Upper lobe of left lung (tissue), 6 donors: ENCODE measurements at places on chromosomes 11 and 22. TPM values are rescaled to one million over a fixed set of nuclear protein-coding genes. Genes with fewer than 3 reads are reported as not detected.

DNA sequence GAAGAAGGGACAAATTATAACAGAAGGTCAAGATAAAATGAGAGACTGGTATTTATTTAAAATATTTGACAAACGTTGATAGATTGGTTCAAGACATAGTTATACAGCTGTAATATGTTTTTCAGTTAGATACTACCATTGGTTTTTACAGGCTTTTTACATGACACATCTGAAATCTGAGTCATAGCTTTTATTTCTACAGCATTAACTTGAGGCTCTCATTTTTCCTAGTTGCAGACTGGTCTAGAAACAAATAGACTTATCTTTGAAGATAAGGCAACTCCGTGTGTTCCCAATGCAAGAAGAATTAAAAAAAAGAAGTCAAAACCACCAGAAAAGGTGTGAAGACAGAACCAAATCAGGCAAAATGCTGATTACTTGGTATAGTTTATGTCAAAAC lies 31.3 kb downstream of the CEP57 start:
- H3K27ac ChIP-seq = no peak overlapping the region
- no peak for DNase-seq
- peaks cover 11% of the 10 kb centered on the region for H3K36me3 ChIP-seq
- H3K27me3 ChIP-seq = no peaks in the 10 kb centered on the region
- no peak overlapping the region for H3K4me3 ChIP-seq
- no peaks in the 10 kb centered on the region for H3K4me1 ChIP-seq

DNA sequence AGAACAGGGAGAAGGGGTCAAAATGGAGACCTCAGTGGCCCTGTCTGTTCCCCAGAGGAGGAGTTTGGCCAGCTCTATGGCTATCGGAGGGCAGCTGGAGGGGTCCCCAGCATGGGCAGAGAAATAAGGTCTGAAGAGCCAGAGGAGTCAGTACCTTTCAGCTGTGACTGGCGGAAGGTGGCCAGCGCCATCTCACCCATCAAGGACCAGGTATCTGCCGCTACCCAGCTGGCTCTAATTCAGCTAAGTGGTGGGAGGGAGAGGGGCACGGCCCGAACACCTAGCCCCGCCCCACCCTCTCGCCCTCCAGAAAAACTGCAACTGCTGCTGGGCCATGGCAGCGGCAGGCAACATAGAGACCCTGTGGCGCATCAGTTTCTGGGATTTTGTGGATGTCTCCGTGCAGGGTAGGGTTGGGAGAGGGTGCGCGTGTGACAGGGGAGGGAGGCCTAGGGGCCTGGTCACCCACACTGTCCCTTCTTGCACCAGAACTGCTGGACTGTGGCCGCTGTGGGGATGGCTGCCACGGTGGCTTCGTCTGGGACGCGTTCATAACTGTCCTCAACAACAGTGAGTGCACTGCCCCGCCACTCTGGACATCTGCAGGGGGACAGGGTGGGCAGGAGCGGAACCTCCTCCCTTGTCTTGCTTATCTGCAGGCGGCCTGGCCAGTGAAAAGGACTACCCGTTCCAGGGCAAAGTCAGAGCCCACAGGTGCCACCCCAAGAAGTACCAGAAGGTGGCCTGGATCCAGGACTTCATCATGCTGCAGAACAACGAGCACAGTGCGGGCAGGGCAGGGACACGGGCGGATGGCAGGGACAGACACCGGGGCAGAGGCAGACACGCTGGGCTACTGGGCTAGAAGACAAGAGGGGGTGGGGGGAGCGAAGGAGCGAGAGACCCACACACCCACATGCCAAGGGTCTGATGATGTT lies 2.8 kb downstream of the CTSW start:
- H3K36me3 ChIP-seq = peaks cover 31% of the 10 kb centered on the region
- peak; percentile 63 for DNase-seq
- no peak overlapping the region for H3K27ac ChIP-seq
- no peaks in the 10 kb centered on the region for H3K27me3 ChIP-seq
- no peak overlapping the region for H3K4me3 ChIP-seq

GRCh38 chr22:26068571-26068970 lies 100.7 kb upstream of the SEZ6L start:
- no peak overlapping the region for H3K27ac ChIP-seq
- H3K27me3 ChIP-seq = no peaks in the 10 kb centered on the region
- no peak overlapping the region for H3K4me3 ChIP-seq
- DNase-seq = no peak
- no peaks in the 10 kb centered on the region for H3K4me1 ChIP-seq

GRCh38 chr22:24411256-24412004 lies 16.0 kb upstream of the ADORA2A start:
- peaks cover 53% of the 10 kb centered on the region for H3K36me3 ChIP-seq
- DNase-seq = no peak
- H3K4me1 ChIP-seq = peaks cover 24% of the 10 kb centered on the region
- no peaks in the 10 kb centered on the region for H3K27me3 ChIP-seq
- H3K27ac ChIP-seq = no peak overlapping the region

GRCh38 chr22:28268171-28268570 lies 349.1 kb upstream of the PITPNB start:
- H3K36me3 ChIP-seq = no peaks in the 10 kb centered on the region
- H3K27me3 ChIP-seq = no peaks in the 10 kb centered on the region
- H3K4me1 ChIP-seq = no peaks in the 10 kb centered on the region
- no peak for DNase-seq

DNA sequence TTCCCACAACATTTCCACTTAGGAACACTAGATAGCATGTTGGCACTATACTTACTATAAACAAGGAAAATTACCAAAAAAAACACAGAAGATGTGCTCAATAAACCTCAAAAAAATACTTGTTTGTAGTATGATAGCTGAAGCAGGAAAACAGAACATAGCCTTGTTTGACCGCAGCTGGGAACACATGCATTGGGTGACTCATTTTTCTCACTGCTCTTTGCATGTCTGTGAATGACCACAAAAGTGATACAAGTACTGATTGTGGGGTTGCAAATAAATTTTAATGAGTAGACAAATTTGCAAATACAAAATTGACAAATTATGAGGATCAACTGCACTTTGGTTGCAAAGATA lies 22.8 kb upstream of the GUCY1A2 start:
- DNase-seq = no peak
- H3K4me3 ChIP-seq = no peak overlapping the region
- no peaks in the 10 kb centered on the region for H3K36me3 ChIP-seq
- H3K27me3 ChIP-seq = no peaks in the 10 kb centered on the region

- H3K4me3 ChIP-seq = no peak overlapping the region
- no peak overlapping the region for H3K27ac ChIP-seq
- H3K4me1 ChIP-seq = no peaks in the 10 kb centered on the region
These were observed 19.0 kb upstream of the RASSF10 start for GRCh38 chr11:12990162-12990480.

GRCh38 chr11:90723475-90723874 lies 500.6 kb upstream of the CHORDC1 start:
- H3K27ac ChIP-seq = no peak overlapping the region
- H3K4me1 ChIP-seq = no peaks in the 10 kb centered on the region
- no peaks in the 10 kb centered on the region for H3K36me3 ChIP-seq
- no peak for DNase-seq

- no peak overlapping the region for H3K4me3 ChIP-seq
- H3K36me3 ChIP-seq = no peaks in the 10 kb centered on the region
- no peak for DNase-seq
- no peak overlapping the region for H3K27ac ChIP-seq
- no peaks in the 10 kb centered on the region for H3K4me1 ChIP-seq
- no peaks in the 10 kb centered on the region for H3K27me3 ChIP-seq
These were observed 6.5 kb downstream of the IGLL5 start for GRCh38 chr22:22893891-22894739.

DNA sequence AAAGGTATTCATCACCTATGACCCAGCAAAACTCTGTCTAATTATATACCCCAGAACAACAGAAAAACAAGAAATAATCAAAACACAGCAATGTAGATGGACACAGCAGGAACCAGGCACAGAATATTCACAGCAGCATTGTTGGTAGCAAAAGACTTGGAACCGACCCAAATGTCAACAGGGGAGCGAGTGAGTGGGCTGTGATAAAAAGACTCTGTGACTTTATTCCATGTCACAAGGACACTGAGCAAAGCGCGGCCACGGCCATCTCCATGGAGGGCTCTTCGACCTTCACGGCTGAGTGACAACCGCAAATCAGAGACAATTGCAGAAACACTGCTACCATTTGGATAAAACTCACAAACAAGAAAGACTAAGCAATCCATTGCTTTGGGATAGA lies 1373.1 kb downstream of the TBC1D22A start:
- H3K4me1 ChIP-seq = no peaks in the 10 kb centered on the region
- H3K4me3 ChIP-seq = no peak overlapping the region
- H3K27ac ChIP-seq = no peak overlapping the region

GRCh38 chr22:27594474-27595134 lies 207.0 kb downstream of the MN1 start:
- H3K36me3 ChIP-seq = no peaks in the 10 kb centered on the region
- no peak overlapping the region for H3K4me3 ChIP-seq
- DNase-seq = no peak
- no peaks in the 10 kb centered on the region for H3K4me1 ChIP-seq
- H3K27me3 ChIP-seq = no peaks in the 10 kb centered on the region

DNA sequence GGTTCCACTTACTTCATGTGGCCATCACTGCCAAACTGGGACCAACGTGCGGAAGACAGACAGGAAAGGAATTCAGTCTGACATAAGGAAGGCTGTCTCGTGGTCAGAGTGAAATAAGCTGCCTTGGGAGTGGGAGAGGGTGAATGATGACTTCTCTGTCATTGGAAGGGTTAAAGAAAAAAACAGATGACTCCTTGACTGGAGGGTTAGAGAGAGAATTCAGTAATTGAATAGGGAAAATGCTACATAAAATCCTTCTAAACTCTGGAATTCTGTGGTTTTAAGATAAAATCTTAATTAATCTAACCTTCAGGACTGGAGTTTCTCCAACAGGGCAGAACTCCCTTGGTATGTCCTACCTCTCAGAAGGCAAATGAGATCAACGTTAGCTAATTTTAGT lies 33.8 kb downstream of the RAB30 start:
- no peak overlapping the region for H3K4me3 ChIP-seq
- DNase-seq = no peak
- H3K36me3 ChIP-seq = no peaks in the 10 kb centered on the region
- no peak overlapping the region for H3K27ac ChIP-seq
- no peaks in the 10 kb centered on the region for H3K27me3 ChIP-seq

GRCh38 chr11:65183201-65183891 lies 1.6 kb downstream of the CAPN1 start:
- H3K36me3 ChIP-seq = peaks cover 28% of the 10 kb centered on the region
- DNase-seq = peak; percentile 55
- H3K4me3 ChIP-seq = peak overlapping the region; percentile 97
- H3K27me3 ChIP-seq = no peaks in the 10 kb centered on the region

- H3K4me3 ChIP-seq = no peak overlapping the region
- H3K4me1 ChIP-seq = peaks cover 29% of the 10 kb centered on the region
- H3K36me3 ChIP-seq = no peaks in the 10 kb centered on the region
- no peak for DNase-seq
These were observed 73.3 kb downstream of the SGSM3 start for GRCh38 chr22:40443732-40444131.

Gene RASGRP2
- 20.5 TPM for total RNA-seq

Gene GPR83
- total RNA-seq = 0.78 TPM

Gene RPL27A
- 833 TPM for total RNA-seq

Gene RELT
- 23.0 TPM for total RNA-seq

Gene GAS2
- 1.6 TPM for total RNA-seq

Gene UBQLN3
- 0.29 TPM for total RNA-seq

Gene CHEK1
- total RNA-seq = 1.6 TPM
